ENCODE measurements at places on chromosomes 3 and 15. TPM values are rescaled to one million over a fixed set of nuclear protein-coding genes. Genes with fewer than 3 reads are reported as not detected.

DNA sequence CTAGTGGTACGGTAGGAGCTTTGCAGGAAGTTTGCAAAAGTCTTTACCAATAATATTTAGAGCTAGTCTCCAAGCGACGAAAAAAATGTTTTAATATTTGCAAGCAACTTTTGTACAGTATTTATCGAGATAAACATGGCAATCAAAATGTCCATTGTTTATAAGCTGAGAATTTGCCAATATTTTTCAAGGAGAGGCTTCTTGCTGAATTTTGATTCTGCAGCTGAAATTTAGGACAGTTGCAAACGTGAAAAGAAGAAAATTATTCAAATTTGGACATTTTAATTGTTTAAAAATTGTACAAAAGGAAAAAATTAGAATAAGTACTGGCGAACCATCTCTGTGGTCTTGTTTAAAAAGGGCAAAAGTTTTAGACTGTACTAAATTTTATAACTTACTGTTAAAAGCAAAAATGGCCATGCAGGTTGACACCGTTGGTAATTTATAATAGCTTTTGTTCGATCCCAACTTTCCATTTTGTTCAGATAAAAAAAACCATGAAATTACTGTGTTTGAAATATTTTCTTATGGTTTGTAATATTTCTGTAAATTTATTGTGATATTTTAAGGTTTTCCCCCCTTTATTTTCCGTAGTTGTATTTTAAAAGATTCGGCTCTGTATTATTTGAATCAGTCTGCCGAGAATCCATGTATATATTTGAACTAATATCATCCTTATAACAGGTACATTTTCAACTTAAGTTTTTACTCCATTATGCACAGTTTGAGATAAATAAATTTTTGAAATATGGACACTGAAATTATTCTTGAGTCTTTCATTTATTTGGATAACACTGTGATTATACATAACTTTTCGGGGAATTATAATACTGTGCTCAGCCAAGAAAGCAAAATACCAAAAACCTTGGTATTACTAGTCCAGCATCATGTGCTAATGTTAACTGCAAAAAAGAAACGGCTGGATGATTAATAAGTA lies 2.2 kb downstream of the SOX2 start:
- no peak for DNase-seq

GRCh38 chr3:83453056-83453455 lies 1505.7 kb upstream of the CADM2 start:
- DNase-seq, result no peak

DNA sequence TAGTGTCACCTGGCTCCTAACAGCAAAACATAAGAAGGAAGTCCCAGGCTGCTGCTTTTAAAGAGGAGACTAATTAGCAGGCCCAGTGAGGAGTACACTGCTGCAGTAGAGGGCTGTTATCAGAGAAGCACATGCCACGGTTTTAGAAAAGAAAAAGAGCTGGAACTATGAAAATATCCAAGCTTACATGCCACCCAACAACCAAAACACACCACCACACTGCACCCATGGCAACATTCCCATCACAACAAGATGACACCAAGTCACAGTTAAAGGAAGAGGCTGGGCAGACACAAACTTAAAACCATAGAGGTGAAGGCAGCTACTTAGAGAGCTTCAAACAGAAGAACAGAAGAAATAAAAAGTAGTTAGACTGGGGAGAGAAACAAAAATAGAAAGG lies 37.0 kb downstream of the NPTN start:
- no peak for DNase-seq

GRCh38 chr3:113231391-113231790 lies 20.0 kb downstream of the BOC start:
- no peak for DNase-seq

DNA sequence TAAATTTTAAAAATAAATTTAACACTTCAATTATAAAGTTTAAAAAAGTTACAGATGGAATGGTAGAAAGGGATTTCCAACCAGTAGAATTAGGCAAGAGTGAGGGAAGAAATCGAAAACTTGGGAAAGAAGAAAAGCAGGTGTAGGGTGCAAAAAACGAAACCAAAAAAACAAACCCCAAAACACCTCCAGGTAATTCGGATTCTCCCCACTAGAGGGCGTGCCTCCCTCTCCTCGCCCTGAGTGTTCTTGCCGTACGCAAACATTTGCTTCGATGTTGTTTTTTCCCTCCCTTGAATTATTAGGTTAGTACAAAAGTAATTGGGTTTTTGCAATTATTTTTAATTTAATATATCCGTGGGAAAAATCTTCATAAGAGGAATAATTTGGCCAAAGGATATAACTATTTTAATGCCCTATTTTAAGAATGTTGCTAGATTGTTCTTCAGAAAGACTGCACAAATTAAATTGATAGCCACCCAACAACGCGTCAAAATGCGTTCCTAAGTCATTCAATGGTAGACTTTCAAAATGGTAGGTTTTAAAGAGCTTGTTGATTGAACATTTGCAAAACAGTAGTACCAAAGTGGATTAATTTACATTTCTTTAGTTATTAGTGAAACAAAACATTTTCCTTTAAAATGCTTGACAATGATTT lies 63.7 kb downstream of the SLC30A4 start:
- no peak for DNase-seq

GRCh38 chr3:15160662-15161061 lies 45.4 kb upstream of the CAPN7 start:
- no peak for DNase-seq

DNA sequence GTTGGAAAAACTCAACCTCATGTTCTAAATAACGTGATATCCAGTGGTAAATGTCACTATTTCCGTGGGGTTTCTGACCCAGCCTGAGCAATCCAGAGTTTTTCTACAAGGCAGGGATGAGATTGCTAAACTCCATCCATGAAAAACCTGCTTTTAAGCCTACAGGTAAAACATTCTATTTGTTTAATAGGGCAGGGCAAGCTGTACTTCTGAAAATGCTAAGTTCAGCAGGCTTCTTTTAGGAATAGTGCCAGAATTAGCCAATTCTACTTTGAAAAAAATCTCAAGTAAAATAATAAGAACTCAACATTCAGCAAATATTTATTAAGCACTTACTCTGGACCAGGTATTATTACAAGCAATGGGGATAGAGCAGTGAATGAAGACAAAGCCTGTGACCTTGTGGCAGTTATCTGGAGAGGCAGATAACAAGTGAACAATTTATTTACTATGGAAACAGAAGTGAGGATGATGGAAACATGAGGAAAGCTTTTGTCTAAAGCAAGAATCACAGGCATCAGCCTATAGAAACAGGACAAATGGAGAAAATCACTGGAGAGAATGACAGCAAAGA lies 13.3 kb downstream of the RPSA start:
- DNase-seq, result no peak

Gene GOLGA8O
- total RNA-seq, result not detected

Gene EPHB1
- 11.0 TPM for total RNA-seq

- DNase-seq, result no peak
Measured at GRCh38 chr3:32009101-32009500, 27.6 kb downstream of the ZNF860 start.

- no peak for DNase-seq
Measured at GRCh38 chr3:140277886-140278285, 342.9 kb downstream of the CLSTN2 start.

GRCh38 chr15:95292785-95293450 lies 1037.6 kb upstream of the NR2F2 start:
- no peak for DNase-seq

- DNase-seq, result no peak
Measured at GRCh38 chr3:187763850-187764648, 18.8 kb upstream of the BCL6 start.

DNA sequence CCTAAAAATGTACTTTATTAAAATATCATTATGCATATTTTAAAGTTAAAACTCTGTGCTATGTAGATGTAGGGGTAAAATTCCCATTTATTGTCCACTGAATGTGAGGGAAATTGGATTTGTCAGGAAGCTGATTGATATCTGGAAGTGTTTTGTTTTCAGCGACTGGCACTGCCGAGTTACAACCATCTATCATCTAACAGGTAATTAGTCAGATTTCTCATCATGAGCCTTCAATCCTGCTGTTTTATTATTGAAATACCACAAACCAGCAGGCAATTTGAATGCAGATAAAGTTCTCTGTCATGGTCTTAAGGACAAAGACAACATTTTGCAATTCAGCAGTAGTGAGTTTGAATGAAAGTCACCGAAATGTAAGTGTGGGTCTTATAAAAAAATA lies 40.5 kb downstream of the ZIC1 start:
- no peak for DNase-seq

Gene POMGNT2
- 15.3 TPM for total RNA-seq

Data from glomerular endothelial cell (primary cell).